ENCODE measurements at places on chromosomes 2 and 18.

- no peak for DNase-seq
Measured at GRCh38 chr2:78029392-78029995, 507.3 kb upstream of the LRRTM4 start.

DNA sequence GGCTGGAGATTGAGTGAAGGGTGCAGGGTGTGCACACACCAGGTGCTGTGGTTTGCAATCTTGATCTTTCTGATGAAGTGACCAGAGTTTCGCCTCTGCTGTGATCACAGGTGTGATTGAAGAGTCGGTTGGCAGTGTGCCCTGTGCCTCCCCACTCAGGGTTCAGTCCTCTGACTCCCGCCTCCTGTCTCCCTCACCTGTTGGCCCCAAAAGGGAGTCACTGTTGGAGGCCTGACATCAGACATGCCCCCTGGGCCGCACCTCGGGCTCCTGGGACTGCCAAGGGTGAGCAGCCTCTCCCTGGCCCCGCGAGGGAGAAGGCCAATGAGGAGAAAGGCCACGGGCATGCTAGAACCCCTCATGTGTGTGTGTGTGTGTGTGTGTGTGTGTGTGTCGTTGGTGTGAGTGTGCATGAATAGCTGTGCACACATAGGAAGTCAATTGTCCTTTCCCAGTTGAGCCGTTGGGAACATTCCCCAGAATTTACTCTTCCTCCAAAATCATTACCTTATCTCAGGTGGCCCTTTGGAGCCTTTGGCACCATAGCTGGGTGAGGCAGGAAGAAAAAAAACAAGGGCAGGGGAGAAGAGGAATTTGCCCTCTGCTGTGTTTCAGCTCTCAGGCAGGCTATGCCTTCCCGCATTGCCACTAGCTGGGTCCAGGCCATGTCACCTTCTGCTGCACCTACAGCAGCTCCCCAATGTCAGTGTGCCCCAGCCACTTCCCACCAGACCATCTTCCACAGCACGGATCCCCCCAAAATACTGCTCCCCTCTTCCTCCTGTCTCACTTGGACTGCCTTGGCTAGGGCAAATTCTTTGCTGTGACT, 78.1 kb upstream of the LAPTM4A start:
- DNase-seq = no peak

DNA sequence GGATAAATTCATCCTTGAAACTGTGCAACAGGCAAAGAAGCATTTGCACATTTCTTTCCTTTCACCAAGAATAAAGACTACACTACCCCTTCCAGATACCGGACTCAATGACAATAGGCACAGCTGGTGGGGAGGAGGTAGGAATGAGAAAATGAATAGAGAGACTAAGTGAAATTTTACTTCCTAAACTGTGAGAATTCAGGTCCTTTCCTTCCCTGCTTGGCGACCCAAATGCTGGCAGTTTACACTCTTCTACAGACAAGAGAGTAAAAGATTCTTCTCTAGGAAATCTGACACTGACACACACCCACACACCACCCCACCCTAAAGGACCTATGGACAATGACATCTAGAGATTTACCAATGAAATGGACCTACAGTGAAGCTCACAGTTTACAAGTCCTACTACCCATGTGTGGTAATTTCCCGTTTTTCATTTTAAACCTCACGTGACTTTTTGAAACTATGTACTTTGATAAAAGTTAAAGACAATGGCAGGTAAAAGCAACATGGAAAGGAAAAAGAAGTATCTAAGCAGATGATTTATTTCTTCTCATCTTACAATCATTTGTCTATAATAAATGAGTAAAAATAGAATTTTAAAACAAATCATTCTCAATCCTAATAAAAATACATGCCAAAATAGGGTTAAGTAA, 27.9 kb downstream of the REV1 start:
- DNase-seq = no peak

GRCh38 chr2:7237466-7237865, 320.3 kb downstream of the RNF144A start:
- no peak for DNase-seq

- no peak for DNase-seq
Measured at GRCh38 chr2:179233083-179233490, 31.5 kb downstream of the SESTD1 start.

GRCh38 chr2:53729143-53729762, 38.4 kb upstream of the CHAC2 start:
- DNase-seq = no peak

GRCh38 chr2:146602383-146602782, 1242.4 kb upstream of the ACVR2A start:
- DNase-seq = no peak

DNA sequence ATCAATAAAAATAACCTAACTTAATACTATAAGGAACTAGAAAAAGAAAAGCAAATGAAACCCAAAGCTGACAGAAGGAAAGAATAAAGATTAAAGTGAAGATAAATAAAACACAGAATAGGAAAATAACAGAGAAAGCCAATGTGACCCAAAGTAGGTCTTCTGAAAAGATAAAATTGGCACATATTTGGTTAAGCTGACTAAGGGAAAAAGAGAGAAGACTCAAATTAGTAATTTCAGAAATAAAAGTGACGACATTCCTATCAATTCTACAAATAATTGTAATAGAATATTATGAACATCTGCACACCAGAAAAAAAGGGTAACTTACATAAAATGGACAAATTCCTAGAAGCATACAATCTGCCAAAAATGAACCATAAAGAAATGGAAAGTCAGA, 30.2 kb downstream of the ROCK1 start:
- DNase-seq = no peak

- DNase-seq = no peak
Measured at GRCh38 chr2:8364668-8365067, 317.2 kb upstream of the ID2 start.

DNA sequence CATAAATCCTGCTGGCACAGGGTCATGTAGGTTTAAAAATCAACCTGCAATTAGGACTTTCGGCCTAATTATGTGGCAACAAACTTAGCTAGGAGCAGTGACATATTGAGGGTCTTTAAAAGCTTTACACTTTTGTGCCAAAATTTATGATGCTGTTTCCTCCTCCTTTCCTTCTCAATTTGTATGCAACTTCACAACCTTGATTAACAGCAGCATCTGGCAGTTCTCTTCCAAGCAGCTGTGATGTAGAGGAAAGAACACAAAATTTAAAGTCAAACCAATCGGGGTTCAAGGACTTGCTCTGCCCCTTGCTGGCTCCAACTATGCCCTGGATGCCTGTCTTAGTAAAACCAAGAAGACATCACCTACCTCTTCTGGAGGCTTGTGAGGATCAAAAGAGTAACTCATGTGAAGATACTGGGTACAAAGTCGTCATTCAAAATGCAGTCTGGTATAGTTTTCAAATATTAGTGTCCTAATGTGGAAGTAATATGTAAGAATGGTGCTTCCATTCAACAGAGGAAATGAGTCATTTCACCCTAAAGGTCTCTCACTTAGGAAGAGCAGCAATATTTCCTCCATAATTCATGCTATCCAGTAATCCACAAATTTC, 94.7 kb downstream of the ANKRD44 start:
- no peak for DNase-seq

DNA sequence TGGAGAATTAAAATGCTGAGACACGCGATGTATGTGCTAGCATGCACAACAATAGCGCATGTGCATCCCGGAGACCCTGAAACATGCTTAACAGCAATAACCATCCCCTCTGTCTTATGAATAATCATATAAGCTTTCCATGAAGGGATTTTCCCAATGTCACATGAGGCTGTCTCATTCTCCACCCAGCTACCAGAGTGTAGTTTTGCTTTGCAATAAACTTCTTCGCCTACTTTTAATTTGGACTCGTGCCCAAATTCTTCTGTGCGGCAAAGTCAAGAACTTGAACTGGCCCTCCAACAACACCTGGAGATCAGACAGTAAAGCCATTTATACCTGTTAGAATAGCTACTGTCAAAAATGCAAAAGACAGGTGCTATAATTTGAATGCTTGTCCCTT, 15.5 kb downstream of the LYG1 start:
- no peak for DNase-seq

- DNase-seq = no peak
Measured at GRCh38 chr18:42563995-42564394, 551.5 kb downstream of the RIT2 start.

GRCh38 chr2:127419448-127420038, 1.3 kb downstream of the PROC start:
- no peak for DNase-seq

DNA sequence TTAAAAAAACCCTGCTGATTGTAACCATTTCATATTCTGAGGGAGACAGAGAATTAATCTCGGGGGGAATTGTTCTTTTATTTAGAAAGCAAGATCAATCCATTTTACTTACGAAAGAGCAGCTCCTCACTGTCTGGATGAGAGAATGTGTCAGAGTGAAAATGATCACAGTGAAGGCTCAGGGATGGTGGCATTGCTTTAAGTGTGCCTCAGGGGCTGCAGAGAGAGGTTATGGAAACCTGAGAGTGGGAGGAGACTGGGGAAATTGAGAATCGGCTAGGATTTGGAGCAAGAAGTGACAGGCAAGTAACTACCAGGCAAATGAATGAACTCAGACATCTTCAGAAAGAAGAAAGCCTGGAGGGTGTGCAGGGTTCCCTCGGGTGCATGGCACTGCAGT, 34.2 kb downstream of the MRPL35 start:
- DNase-seq = no peak

DNA sequence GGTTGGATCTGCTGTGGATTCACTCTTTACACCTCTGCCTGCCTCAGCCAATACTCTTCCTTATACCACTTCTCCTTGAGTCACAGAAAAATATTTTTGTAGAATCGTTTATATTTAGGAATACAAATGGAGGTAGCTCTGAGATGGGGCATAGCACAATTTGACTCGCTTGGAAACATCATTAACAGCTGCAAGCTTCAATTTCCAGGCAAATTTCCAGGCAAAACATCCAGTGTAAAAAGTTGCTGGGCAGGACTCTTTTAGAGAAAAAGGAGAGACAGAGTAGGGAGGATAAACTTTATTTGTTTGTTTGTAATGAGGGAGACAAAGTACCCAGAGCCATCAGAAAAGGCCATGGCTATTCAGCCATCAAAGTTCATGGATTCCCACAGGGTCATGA, 74.4 kb upstream of the SOX11 start:
- no peak for DNase-seq

- DNase-seq = no peak
Measured at GRCh38 chr2:233706720-233707119, 6.0 kb upstream of the UGT1A5 start.

- no peak for DNase-seq
Measured at GRCh38 chr2:44167311-44167907, 1.3 kb upstream of the PPM1B start.

- no peak for DNase-seq
Measured at GRCh38 chr2:122866095-122866494, 1110.6 kb downstream of the TSN start.

- no peak for DNase-seq
Measured at GRCh38 chr2:167832868-167833287, 414.5 kb downstream of the STK39 start.

GRCh38 chr18:56986829-56987228, 160.1 kb upstream of the BOD1L2 start:
- no peak for DNase-seq

DNA sequence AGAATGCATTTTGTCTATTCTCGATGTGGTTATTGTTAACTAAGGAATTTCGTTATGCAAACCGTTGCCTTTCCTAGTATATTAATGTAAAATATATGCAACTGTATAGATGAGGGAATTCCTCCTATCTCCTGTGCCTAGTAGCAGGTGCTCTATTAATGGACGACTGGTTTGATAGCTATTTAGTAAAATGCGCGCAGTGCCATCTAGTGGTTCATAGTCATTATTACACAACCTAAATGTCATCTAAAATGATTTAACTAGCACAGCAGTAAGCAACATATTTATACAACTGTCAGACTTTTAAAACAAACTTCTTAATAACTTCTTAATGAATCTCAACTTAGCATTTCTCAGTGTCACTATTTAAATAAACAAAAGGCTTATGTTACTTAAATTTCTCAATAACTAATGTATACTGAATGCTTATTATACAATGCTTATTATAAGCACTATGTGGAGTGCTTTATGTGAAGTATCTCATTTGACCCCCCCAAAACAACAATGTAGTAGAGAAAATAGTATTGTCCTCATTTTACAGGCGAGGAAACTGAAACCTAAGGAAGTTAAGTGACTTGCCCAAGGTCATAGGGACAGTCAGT, 77.9 kb downstream of the DTNA start:
- DNase-seq = no peak

- no peak for DNase-seq
Measured at GRCh38 chr2:222434204-222434603, 9.9 kb downstream of the SGPP2 start.

DNA sequence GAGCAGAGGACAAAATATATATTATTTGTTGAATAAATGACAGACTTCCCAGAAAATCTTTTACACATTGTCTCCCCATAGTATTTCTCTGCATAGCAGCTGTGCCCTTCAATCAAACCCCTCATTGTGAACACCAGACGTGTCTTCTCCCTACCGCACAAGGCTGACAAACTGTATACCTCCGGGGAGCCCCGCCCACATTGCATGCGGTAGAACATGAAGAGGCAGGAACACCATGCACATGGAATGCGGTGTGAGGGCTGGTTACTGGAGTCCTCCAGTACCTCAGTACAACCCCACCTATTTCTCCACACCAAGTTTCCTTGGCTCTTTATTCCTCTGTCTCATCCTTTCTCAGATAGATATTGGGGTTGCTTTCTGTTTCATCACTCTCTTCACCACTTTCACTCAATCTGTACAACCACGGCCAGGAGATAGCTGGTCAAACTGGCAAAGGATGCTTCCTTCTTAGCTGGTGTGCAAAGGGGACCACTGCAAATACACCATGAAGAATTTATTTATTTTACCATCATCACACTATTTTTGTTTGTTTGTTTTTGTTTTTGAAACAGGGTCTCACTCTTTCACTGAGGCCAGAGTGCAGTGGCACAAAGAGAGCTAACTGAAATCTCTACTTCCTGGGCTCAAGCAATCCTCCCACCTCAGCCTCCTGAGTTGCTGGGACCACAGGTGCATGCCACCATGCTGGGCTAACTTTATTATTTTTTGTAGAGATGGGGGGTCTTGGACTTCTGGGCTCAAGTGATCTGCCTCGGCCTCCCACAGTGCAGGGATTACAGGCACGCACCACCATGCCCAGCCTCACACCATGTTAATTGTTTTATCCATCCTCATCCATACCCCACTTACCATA, 2.3 kb upstream of the NBAS start:
- no peak for DNase-seq

GRCh38 chr2:59752071-59752470, 801.4 kb downstream of the BCL11A start:
- DNase-seq = no peak

Measured in stimulated activated CD8-positive, alpha-beta memory T cell treated with anti-CD3 and anti-CD28 coated beads, Interleukin-4, amount 100 ng/mL, for 1 hour (primary cell).